Stimulated activated CD4-positive, alpha-beta T cell treated with anti-CD3 and anti-CD28 coated beads, Interleukin-12 subunit alpha, Interleukin-12 subunit beta, amount 100 ng/mL, for 24 hours (primary cell): ENCODE measurements at places on chromosomes 7 and 10.

- no peak for DNase-seq
Observed at GRCh38 chr10:118839348-118839747, 84.6 kb upstream of the CACUL1 start.

DNA sequence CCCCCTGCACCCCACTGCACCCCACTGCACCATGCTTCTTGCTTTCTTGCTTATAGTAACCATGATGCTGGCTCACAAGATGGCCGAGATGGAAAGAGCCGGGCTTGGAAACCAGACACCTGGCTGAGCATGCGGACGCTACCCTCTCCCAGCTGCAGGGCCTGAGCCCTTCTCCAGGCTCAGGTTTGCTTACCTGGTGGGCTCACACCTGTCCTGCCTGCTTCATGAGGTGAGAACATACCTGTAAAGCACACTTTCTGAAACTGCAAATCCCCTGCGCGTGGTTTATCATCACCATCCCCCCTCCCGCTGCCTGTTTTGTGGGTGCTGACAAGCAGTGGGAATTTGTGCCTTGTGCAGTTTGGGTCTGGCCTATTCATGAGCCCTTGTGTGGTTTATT lies 302.7 kb downstream of the GLRX3 start:
- DNase-seq, result no peak

- DNase-seq, result no peak
Observed at GRCh38 chr10:97538411-97538810, 34.2 kb upstream of the ANKRD2 start.

DNA sequence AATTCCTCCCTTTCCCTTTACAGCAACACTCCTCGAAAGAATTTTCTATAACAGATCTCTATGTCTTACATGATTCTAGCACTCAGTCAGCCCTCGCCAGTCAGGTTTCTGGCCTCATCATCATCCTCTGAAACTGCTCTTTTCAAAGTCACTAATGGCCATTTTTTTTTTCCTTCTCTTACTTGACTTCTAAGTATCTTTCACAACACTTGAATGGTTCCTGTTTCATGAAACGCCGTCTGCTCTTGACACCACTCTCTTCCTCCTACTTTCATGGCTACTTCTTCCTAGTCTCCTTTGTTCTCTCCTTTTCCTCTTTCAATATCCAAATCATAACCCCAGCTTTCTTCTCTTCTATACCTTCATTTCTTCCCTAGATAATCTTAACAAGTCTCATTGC lies 100.5 kb upstream of the NRP1 start:
- no peak for DNase-seq

- no peak for DNase-seq
Observed at GRCh38 chr7:150860291-150860977, 8.1 kb downstream of the AOC1 start.

DNA sequence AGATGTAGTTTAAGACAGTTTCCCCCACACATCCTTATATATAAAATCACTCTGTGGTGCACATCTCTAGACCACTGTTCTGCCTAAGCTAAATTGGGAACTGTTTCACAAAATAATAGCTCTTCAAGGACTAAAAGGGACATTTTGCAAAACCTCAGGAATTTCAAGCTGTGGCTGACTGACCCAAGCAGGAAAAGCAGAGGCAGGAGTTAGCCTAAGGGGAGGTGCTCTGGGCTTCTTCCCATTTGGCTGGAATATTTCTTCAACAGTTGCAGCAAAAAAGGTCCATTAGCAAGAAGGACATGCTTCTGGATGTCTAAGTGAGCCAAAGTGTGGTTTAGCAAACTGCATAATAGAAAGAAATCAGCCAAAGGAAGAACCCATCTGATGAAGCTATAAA lies 551.2 kb upstream of the ANKRD30A start:
- no peak for DNase-seq

DNA sequence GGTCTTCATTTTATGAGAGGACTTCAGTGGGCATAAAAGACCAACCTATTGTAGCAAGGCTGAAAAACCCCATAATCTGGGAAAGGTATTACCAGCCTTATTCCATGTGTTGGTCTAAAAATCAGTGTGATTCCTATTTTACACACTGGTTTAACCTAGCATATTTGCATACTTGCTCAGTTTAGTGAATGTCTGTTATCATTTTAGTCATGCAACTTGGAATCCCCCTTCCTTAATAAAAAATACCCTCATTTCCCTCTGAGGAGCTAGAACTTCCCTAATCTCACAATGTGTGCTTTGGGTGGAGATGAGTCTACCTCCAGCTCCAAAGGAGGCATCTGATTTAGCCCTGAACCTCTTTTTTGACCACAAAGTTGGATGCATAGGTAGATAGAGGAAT lies 312.8 kb upstream of the SORCS1 start:
- no peak for DNase-seq

GRCh38 chr10:93711891-93712290 lies 9.5 kb upstream of the FRA10AC1 start:
- no peak for DNase-seq

GRCh38 chr10:128814782-128815181 lies 652.3 kb upstream of the MGMT start:
- DNase-seq, result no peak

GRCh38 chr10:20991526-20991925 lies 94.4 kb upstream of the NEBL start:
- DNase-seq, result no peak

- DNase-seq, result no peak
Observed at GRCh38 chr7:157684909-157685429, 348.2 kb downstream of the DNAJB6 start.

DNA sequence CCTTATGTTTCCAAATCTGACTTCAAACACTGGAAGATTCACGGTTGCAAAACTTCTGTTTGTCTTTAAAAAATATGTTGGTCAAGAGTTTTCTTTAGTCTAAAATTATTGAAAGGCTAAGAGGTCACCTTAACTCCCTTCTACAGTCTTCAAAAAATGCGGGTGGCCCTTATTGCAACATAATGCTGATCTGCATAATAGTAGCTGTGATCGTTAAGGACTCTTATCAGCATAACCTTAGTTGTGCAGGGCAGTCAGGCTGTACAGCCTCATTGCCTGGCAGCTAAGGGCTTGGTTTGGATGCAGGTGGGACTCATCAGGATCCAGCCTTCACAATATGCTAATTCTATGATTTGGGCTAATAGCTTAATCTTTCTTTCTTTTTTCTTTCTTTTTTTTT lies 15.0 kb downstream of the KIAA1217 start:
- DNase-seq, result no peak

DNA sequence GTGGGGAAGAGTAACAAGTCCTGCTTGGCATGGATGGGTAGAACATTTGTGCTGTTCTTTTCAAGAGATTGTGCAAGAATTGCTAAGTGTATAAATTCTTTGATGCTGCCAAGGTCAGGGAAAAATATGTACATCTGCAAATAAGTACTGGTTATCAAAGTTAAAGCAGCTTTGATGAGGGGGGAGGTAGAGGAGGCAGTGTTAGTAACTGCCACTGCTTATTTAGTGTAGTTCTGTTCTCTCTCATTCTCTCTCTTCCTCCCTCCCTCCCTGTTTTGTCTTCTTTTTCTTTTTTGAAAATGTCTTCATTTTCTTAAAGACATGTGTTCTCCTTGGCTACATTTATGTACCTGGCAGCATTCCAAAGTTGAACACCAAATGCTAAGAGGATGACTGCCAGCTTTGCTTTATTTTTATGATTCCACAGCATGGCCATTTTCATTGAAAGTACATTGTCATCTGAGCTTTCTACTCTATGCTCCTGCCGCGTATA lies 18.6 kb downstream of the CACNB2 start:
- DNase-seq, result no peak
